ENCODE measurements at places on chromosomes 12 and 14.

- DNase-seq: peak; percentile 17
These were observed 315.7 kb downstream of the NAV3 start for GRCh38 chr12:78146365-78146772.

DNA sequence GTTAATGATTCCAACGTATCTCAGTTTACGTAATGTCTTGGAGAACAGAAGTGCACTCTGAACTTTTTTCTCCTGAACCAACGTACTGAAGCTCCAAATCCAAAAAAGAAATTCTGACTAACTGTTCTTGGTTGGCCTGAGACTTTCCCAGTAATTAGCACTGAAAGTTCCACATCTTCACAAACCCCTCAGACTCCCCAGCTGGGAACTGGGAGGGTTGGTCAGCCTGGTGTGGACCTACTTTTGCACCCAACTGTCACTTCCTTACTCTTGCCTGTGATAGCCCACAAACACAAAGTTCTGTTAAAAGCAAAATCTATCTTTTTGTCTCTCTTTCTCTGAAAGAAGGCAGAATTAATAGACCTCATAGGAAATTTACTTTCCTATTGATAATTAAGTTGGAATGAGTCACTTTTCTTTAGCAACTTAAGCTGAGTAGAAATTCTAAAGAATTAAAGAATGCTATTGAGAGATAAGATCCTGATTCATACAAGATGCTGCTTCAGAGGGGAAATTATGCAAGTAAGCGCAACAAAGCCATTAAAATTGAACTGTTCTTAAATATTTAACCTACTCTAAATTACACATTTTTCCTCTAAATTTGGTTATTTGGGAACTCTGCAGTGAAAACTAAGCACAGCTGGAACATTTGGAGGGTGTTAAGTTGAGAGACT lies 155.0 kb downstream of the EPS8 start:
- DNase-seq: no peak

GRCh38 chr12:94875525-94875924 lies 128.0 kb downstream of the NDUFA12 start:
- DNase-seq: no peak

DNA sequence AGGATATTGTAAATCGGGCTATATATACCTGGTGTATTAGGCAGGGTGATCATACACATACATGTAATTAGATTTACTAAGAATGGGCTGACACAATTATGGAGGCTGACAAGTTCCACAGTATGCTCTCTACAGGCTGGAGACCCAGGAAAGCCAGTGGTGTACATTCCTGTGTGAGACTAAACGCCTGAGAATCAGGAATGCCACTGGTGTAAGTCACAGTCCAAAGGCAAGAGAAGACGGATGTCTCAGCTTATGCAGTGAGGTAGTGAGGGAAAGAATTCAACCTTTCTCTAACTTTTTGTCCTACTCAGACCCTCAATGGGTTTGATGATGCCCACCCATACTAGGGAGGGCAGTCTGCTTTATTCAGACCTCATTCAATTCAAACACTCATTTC lies 57.1 kb downstream of the METTL25 start:
- no peak for DNase-seq

DNA sequence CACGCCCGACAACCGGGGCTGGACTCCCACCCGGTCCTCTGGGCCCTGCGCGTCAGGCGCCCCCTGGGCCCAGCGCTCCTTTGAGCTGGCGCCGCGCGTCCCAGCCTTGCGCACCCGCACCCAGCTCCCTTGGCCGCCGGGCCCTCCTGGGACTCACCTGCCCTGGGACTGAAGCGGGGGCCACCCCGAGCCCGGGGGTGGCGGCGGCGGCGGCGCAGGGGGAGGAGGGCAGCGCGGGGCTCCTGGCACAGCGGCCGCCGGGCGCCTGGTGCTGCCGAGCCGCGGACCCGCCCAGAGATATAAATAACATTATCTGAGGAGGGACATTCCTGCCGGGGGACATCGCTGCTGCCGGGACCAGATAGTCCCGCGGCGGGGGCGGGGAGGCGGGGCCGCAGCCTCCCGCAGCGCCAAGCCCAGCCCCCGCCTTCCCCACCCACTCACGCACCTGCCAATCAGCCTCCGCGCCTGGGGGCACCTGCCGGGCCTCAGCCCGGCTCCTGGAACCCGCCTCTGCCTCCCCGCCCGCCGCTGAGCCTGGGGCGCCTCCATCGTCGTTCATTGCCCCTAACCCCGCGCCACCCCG lies at the start of gene SPTB:
Gene SPTB (minus strand): TSS at position 273 of the 586 bp plus-strand sequence. CDS start 56,813 bp downstream, outside the sequence.
- peak; percentile 27 for DNase-seq

- DNase-seq: no peak
These were observed 346.2 kb upstream of the FAR2 start for GRCh38 chr12:28802706-28803438.

DNA sequence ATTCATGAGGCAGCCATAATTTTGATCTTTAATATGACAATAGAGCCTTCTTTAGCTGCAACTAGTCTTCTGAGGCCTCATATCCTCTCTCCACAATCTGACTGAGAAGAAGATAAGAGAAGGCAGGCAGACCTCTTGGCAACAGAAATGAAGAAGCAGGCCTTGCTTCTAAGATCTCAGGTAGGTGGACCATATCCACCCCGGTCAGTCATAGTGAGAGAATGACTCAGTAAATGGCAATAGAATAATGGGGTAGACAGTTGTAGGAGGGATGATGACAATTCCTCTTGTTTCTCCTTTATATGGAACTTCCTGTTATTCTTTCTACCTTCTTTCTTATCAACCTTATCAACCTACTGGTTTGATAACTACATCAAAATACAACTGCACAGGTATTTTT lies 246.7 kb upstream of the G2E3 start:
- DNase-seq: no peak

DNA sequence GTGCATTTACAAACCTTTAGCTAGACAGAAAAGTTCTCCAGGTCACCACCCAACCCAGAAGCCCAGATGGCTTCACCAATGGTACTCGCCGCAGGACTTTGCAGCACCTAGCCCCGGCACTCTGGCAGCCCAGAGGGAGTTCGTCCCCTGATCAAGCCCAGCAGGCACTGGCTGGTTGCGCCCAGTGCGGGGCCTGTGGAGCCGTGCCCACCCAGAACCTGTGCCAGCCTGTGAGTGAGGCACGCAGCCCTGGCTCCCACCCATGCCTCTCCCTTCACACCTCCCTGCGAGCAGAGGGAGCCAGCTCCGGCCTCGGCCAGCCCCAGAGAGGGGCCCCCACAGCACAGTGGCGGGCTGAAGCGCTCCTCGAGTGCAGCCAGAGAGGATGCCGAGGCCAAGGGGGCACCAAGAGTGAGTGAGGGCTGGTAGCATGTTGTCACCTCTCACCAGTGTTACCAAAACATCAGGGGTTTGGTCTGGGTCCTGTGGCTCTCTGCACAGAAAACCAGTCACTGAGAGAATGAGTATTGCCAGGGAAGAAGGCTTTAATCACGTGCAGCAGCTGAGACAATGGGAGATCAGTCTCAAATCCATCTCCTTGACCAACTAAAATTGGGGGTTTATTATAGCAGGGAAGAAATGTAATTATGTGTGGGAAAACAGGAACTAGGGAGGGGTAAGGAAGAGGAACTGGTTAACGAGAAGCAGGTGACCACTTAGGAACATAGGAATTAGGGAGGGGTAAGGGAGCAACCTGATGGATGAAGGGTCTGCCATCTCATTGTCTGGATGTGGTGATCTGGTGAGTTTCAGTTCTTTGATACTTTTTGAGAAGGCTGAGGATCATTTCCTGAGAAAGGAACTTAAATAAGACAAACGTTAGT lies 151.3 kb downstream of the NUBPL start:
- no peak for DNase-seq

DNA sequence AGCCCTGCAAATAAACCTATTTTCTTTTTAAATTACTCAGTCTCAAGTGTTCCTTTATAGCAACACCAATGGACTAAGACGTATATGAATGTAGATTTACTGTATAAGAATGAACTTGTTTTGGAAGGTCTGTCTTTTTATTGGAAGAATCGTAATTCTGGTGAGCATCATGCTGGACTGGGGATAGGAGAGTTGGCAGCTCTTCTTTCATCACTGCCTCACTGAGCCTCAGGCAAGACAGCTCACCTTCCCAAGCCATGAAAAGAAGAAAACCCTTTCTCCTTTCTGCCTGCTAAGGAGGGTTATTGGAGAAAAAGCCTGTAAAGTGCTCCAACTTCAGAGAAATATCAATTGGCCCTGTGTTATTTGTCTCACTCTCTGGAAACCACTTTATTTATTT lies 9.1 kb upstream of the RNF34 start:
- DNase-seq: no peak

GRCh38 chr12:126509572-126509971 lies 1444.3 kb downstream of the AACS start:
- DNase-seq: no peak

DNA sequence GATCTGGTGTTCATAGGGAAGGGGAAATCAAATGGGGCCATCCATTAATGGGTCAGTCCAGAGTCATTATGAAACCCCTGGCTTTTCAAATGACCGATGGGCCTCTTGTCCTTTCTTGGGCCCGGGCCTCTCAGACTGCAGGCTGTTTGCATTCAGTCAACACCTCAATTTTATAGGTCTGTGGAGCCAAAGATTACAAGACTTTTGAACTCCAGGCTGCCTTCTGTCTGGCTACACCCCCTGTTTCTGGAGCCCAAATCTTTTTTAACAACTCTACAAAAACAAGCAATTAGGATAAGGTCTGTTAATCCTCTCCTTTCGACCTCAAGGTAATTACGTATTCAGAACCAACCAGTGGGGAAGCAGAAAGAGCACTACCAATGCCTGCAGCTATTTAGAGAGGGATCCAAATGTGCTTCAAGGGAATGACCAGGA lies 35.6 kb downstream of the DUSP6 start:
- DNase-seq: peak; percentile 76

- DNase-seq: no peak
These were observed 25.5 kb downstream of the ITGA7 start for GRCh38 chr12:55682087-55682796.

GRCh38 chr12:48351022-48351708 lies 446 bp upstream of the ZNF641 start:
- DNase-seq: peak; percentile 83

DNA sequence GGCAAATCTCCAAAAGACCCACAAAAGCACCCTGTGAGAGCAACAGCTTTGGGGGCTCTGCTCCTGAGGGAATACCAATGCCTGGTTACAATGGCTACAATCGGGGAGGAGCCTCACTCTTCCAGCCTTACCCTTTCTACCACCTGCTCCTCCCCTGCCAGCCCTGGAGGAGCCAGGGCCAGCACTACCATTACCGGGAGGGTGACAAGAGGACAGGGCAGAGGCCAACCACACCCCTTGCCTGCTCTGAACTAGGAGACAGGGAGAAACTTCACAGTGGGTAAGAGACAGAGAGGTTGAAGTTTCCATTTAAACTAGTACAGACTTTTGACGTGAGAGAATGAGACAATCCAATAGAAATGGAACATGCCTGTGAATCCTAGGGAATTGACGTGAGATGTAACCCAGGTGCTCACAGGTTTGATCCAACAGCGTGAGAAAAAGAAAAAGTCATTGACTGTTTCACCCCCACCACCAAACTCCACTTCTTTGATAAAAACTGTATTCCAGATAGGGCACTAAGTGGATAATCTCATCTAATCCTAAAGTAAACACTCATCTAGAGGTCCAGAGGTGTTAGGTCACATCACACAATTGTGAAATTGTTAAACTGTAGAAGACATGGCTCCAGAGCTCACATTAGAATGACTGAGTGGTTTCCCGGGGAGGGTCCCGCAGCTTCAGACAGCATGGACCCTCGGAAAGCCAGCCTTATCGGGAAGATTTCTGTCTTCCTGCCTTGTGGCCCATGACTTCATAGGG lies 8.4 kb upstream of the TC2N start:
- no peak for DNase-seq

GRCh38 chr12:8912914-8913313 lies 1.4 kb upstream of the PHC1 start:
- no peak for DNase-seq

DNA sequence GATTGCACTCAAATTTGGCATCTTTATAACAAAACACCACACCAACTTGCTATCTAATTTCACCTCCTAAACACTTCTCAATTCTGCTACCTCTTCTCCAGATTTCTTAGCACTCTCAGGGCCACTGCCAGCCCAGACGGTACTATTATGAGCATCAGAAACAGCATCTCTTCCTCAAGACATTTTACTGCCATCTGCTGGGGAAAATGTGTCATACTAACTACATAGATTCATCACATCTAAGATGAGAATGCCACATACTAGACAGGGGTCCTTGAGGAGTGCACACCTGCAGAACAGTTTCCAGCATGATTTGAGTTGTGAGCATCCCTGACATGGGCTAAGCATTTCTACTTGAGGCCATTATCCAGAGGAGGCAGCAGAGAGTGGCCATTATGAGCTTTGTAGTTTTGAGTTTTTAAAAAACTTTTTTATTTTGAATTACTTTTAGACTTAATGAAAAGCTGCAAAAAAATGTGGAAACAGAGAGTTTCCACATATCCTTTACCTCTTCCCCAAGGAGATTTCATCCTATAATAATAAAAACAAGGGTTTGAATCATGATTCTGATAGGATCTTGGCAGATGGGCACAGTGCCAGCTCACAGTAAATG lies 15.1 kb upstream of the GRIP1 start:
- peak; percentile 39 for DNase-seq

- no peak for DNase-seq
These were observed 126.1 kb downstream of the MYRFL start for GRCh38 chr12:69951108-69951507.

- peak; percentile 27 for DNase-seq
These were observed 618 bp downstream of the RNF34 start for GRCh38 chr12:121400332-121401139.

DNA sequence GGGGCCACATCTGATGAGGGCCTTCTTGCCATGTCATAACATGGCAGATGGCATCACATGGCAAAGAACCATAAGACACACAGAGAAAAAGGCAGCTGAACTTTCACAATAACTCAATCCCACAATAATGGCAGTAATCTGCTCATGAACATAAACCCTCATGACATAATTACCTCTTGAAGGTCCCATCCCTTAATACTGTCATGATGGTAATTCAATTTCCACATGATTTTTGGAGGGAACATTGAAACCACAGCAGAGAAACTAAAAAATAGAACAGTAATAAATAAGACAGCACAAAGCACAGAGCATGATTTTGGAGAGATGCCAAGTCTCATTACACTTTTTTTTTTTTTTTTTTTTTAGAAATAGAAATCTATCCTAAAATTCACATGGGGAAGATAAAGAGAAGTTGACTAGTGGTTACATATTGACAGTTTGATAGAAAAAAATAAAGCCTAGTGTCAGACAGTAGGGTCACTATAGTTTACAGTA lies 61.8 kb upstream of the ATF7IP start:
- DNase-seq: no peak
